AG09319 (cell line): ENCODE measurements at places on chromosomes 6 and 20.

DNA sequence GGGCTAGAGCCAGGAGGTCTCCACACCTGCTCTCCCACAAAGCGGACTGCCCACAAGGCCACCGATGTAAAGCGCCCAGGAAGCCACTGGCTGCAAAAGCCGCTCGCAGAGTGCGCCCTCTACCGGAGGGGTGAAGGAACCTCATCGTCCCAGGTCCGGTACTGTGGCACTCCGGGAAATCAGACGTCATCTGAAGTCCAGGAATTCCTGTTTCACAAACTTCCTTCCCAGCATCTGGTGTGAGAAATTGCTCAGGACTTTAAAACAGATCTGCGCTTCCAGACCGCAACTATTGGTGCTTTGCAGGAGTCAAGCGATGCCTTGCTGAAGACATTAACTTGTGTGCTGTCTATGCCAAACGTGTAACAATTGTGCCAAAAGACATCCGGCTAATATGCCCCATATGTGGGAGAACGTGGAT, 115.1 kb upstream of the ARID1B start:
- DNase-seq = peak; percentile 40

DNA sequence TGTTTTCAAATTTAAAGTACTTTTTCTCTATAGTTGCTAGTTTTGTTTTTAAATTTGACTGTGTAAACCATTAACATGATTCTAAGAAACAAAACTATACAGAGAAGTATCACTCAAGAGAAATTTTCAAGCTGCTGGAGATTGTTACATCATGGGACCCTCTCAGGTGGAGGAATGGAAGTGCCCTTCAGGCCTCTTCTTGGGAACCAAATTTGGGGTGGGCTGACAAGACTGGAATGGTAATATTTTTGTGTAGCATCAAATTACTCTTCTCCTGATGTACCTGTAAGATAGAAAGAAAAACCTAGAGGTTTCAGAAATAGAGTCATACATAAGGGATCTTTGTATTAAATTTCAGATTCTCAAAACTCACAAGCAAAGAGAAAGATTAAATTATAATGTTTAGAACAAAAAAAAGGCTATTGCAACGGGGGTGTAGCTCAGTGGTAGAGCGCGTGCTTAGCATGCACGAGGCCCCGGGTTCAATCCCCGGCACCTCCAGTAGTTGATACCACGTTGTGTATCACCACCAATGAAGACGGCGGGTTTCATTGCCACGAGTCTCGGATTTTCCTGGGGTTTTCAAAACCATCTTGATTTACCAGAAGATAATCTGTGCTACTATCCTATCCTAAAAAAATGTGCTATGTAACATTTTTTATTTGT, 193.7 kb downstream of the GPX5 start:
- DNase-seq = no peak

- no peak for DNase-seq
Measured at GRCh38 chr6:112384511-112384910, 37.4 kb downstream of the RFPL4B start.

GRCh38 chr6:125746019-125746414, 3.4 kb upstream of the HEY2 start:
- DNase-seq = no peak

GRCh38 chr6:136012943-136013342, 161.4 kb downstream of the PDE7B start:
- DNase-seq = no peak

DNA sequence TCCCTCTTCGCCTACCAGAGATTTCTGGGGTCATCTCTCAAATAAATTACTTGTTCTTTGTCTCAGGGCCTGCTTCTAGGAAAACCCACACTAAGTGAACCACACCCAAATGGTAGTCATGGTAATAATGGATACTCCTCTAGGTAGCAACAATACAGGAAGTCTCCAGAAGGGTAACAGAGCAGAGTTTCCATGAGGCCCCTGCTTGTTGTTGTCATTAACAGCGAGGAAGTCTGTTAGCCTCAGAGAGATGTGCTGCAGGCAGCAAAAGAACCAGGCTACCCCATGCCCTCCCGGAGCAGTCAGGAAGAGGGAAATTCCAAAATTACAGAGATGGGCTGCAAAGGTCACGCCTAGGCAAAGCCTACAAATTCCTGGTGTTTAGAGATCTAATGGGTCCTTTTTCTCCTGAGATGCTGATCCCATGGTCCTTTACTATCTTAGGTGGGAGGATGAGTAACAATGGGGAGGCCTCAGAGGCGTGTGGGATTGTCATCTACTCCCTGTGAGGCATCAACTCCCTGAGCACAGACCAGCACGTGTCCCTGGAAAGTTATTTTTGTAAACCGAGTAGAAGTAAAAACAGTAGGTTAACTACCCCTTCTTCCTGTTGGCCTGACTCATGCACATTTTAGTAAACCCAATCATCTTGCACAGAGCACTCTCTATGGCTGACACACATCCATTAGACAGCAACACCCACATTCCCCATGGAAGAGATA, 10.1 kb downstream of the ISM1 start:
- no peak for DNase-seq

DNA sequence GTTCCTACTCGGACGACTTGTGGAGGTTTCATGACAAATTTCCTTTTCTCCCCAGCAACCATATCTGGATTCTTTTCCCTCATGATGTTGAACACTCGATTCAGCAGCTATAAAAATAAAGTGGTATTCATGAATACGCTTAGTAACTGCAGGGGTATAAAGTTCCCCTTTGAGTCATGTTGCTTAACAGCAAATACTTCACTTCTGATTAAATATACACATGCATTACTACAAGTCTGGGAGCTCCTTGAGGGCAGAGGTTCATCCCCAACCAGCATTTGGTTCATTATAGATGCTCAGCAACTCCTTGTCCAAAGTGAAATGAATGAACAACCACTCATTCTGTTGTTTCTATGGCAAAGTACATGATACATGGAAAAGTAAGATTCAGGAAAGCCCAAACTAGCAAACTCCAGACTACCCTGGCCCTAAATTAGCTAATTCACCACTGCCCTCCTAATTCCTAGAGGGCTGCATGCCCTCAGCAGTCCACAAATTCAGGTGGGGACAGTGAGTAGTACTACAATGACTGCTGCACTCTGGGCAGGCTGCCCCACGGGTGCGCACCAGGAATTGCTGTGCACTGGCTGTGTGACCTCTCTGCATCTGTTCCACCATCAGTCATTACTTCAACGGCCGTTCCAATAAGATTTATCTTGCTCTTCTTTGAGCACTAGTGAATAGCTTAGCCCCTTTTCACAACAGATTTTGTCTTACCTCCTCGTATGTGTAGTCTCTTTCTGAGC, 15.2 kb downstream of the EIF2S2 start:
- DNase-seq = no peak

DNA sequence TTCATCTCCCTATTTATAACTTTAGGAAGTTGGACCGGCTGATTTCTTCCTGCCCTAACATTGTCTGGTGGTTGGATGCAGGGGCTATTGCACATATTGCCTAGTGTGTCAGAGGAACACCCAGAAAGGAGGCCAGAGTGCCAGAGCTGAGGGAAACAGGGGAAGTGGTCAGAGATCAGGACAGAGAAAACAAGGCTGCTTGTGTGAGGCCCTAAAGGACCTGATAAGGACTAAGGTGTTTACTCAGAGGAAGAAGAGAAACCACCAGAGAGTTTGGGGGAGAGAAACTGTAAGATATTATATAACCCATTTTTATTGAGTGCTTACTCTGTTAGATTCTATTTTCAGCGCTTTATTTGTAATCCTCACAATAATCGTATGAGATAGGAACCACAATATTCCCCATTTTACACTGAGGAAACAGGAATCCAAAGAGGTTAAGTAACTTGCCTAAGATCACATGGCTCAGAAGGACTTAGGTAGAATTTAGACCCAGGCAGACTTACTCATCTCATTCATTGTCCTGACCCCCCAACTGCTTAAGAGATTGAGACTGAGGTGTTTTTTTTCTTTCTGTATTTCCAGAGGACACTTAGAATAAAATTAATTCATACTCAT, 54.0 kb upstream of the REV3L start:
- DNase-seq = no peak

- DNase-seq = no peak
Measured at GRCh38 chr20:47142774-47143170, 213.7 kb downstream of the ZMYND8 start.

DNA sequence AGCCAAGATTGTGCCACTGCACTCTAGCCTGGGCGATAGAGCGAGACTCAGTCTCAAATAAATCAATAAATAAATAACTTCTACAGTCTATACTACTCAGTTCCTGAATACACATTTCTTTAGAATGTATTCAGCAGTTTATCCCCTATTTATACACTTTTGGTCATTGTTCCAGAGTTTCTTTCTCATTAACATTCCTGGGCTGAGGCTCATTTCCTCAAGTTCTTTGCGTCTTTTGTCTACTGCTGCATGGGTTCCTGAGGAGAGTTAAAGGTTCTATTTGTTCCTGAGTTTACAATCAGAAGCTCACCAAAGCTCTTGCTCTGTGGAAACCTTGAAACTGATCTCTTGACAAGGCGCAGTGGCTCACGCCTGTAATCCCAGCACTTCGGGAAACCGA, 37.7 kb upstream of the SASH1 start:
- no peak for DNase-seq

DNA sequence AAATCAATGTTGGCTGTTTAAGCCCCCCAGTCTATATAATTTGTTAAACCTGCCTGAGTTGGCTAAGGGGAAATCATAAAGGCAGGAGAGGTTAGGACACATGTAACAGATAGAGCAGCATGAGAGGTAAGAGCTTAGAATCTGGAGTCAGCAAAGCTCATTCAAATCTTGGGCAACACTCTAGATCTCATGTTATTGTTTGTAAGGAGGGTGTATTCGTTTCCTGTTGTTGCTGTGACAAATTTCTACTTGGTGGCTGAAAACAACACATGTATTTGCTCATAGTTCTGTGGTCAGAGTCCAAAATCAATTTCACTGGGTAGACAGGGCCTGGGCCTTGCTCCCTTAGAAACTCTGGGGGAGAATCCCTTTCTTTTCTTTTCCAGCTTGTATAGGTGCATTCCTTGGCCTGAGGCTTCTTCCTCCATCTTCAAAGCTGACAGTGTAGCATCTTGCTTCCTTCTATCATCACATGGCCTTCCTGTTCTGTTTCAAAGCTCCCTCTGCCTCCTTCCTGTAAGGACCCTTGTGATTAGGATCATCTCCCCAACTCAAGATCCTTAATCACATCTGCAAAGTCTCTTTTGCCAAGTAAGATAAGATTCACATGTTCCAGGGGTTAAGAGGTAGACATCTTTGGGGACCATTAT, 4.4 kb downstream of the LY86 start:
- no peak for DNase-seq

- DNase-seq = no peak
Measured at GRCh38 chr6:37103169-37104039, 66.5 kb upstream of the PIM1 start.

- no peak for DNase-seq
Measured at GRCh38 chr20:38156888-38157634, 8.0 kb downstream of the TGM2 start.

- DNase-seq = no peak
Measured at GRCh38 chr20:63708301-63709148, 686 bp downstream of the ZGPAT start.

DNA sequence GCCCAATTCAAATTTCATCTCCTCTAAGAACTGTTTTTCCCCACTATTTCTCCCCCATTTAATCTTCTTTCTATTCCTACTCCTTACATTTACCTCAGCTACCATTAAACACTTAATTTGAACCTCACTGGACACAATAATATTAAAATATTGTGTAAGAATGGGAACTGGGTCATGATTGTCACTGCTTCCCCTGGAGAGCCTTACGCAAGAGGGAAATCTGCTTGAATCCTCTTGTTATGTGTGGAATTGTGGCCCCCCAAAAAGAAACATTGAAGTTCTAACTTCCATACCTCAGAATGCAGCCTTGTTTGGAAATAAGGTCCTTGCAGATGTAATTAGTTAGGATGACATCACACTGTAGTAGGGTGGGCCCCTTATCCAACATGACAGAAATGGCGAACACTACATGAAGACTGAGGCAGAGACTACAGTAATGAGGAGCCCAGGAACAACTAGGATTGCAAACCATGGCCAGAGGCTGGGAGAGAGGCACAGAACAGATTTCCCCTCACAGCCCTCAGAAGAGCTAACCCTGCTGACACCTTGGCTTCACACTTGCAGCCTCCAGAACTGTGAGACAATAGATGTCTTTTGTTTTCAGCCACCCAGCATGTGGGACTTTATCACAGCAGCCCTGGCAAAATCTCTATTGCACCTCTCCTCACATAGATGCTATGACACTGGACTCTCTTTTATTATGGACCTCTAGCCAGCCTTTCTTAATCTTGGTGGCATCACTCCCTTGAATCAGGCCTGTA, 29.9 kb downstream of the HIVEP2 start:
- no peak for DNase-seq

GRCh38 chr6:130671577-130671976, 155.6 kb upstream of the SMLR1 start:
- no peak for DNase-seq

GRCh38 chr6:126811321-126811720, 307.1 kb upstream of the RSPO3 start:
- DNase-seq = peak; percentile 15

DNA sequence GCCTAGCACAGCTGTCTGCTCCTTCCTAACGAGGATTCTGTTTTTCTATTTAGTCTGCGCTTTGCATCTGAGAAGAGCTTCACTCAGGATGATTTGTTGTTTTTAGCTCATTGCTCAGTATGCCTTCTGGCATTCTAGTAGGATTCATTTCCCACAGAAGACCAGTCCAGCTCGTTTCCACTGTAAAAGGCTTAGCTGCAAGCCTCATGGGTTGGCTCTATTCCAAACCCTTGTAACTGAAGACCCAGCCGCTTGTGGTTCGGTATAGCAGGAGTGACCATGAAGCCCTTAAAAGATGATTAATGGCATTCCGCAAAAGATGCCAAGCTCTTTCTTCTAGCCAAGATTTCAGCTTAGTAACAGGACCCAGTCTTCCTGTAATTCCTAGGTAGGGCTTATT, 7.2 kb downstream of the ADGRF1 start:
- peak; percentile 91 for DNase-seq

- DNase-seq = no peak
Measured at GRCh38 chr6:119077643-119078375, 655 bp downstream of the FAM184A start.

- no peak for DNase-seq
Measured at GRCh38 chr6:39941138-39941537, 6.9 kb upstream of the MOCS1 start.

DNA sequence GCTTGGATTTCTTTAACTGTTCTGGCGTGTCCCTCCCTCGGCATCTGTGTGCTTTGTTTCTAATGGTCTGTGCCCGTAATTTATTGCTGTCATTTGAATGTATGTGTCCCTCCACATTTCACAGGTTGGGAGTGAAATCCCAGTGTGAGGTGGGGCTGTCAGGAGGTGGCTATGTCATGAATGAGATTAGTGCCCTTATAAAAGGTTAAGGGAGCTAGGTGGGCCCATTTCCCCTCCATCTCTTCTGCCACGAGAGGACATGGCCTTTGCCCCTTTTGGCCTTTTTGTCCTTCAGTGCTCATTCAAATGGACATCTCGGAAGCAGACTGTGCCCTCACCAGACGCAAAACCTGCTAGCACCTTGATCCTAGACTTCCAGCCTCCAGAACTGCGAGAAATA, 96.3 kb downstream of the LAMP5 start:
- DNase-seq = no peak
